ENCODE measurements at places on chromosomes 7 and 10. TPM values are rescaled to one million over a fixed set of nuclear protein-coding genes. Genes with fewer than 3 reads are reported as not detected.

The MYL7 gene
- total RNA-seq: not detected

The GRID2IP gene
- total RNA-seq: 2.6 TPM

The PILRA gene
- total RNA-seq: 21.6 TPM

The PNLIP gene
- not detected for total RNA-seq

The NKX2-3 gene
- total RNA-seq: not detected
